Amygdala (tissue), 56 donors: ENCODE measurements at places on chromosomes 1 and 21.

- DNase-seq: no peak
Measured at GRCh38 chr1:43586136-43586731, 55.6 kb downstream of the PTPRF start.

- no peak for DNase-seq
Measured at GRCh38 chr1:205582471-205583291, 49.1 kb downstream of the ELK4 start.

- no peak for DNase-seq
Measured at GRCh38 chr1:21115098-21115760, 61.5 kb downstream of the EIF4G3 start.

- DNase-seq: no peak
Measured at GRCh38 chr1:233609926-233610325, 4.0 kb upstream of the KCNK1 start.

DNA sequence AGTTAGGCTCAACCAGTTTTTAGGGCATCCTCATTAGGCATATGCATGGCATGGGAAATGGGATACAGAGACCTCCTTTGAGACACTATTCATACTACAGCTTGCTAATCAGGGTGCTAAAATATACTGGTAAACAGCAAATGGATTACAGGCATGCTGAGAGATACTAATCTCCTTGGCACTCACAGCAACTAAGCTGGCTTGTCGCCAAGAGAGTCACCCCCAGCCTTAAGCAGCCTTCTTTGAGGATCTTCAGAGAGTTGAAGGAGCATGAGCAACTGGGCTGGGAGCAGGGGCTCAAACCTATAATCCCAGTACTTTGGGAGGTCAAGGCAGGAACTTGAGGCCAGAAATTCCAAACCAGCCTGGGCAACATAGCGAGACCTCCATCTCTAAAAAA lies 120.1 kb upstream of the NR5A2 start:
- DNase-seq: no peak

GRCh38 chr1:182032251-182032650 lies 29.3 kb downstream of the ZNF648 start:
- no peak for DNase-seq

- no peak for DNase-seq
Measured at GRCh38 chr1:155022136-155022926, 11.2 kb downstream of the DCST2 start.

- DNase-seq: no peak
Measured at GRCh38 chr1:183604038-183604808, 14.0 kb upstream of the NCF2 start.

- DNase-seq: no peak
Measured at GRCh38 chr1:30741239-30741894, 16.2 kb downstream of the LAPTM5 start.

DNA sequence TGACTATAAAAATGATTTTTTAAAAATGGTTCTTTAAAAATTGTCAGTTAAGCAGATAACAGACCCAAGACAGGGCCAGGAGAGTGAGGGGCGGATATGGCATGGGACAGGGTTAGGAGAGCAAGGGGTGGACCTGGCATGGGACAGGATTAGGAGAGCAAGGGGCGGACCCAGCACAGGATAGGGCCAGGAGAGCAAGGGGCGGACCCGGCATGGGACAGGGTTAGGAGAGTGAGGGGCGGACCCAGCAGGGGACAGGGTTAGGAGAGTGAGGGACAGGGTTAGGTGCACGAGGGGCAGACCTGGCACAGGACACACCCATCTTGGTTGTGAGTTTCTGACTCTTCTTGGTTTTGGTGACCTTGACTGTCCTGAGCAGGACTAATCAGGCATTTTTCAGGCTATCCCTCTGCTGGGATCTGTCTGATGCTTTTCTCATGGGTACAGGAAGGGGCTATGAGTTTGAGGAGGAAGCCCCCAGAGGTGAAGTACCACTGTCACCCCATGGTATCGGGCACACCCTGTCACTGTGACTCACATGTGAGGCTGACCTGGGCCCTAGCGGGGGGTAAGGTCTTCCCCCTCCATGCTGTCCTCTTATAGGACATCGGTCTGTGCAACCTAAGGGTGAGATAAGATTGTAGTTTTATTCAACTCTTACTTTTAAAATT lies 159.0 kb upstream of the COL6A1 start:
- no peak for DNase-seq

DNA sequence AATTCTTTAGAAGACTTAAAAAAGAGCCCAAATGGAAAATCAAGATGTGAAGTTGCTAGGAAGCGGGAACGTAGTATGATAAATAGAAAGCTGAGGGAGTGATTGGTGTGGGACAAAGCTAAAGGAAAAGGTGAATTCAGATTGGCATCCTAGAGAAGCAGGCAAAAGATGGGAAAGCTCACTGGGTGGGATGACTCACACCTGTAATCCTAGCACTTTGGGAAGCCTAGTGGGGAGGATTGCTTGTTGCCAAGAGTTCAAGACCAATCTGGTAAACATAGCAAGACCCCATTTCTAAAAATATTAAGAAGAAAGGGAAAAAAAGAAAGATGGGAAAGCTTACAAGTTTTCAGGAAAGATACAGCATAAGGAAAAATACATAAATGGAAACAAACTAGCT lies 1.8 kb downstream of the MRPS21 start:
- no peak for DNase-seq

- no peak for DNase-seq
Measured at GRCh38 chr1:228647523-228648444, 87.5 kb upstream of the RHOU start.

- no peak for DNase-seq
Measured at GRCh38 chr1:118978914-118979701, 9.0 kb downstream of the TBX15 start.

- peak; percentile 39 for DNase-seq
Measured at GRCh38 chr1:173478094-173478674, 1.0 kb downstream of the PRDX6 start.

DNA sequence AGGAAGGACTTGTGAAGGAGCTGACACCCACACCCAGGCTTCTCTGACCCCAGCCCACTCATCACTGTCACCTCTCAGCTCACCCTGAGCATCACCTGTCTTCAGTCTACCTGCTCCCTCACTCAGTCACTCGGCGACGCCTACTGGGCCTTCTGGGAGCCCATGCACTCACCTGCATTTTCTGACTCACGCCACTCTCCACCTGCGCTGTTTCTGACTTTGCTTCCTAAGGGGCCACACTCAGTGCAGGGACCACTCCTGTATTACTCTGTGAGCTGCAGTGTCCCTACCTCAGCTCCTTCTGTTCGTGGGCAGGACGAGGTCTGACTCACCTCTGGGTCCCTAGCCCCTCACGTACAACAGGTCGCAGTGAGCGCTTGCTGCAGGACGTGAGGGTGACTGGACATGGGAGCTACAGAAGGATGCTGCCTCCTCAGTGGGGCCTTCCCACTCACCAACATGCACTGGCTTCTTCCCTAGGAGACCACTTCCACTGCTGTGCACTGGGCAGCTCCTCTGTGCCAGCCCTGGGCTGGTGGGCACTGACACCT lies 102.3 kb downstream of the GLIS1 start:
- DNase-seq: no peak

DNA sequence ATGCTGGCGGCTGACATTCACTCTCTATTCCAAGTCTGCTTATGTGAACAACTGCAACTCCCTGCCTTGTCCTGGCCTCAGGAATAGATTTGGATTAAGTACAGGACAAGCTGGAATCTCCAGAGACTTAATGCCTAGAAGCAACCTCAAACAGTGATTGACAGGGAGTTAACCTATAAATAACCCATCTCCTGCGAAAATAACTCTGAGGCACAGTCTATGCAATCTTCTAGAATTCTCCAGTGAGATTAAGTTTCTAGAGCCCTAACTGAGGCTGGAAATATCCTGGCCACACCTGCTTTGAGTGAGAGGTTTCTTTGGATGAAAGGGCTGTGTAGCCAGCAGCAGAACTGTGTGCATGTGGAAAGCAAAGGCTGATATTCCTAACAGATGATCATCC lies 25.3 kb upstream of the ATP1A1 start:
- DNase-seq: no peak

DNA sequence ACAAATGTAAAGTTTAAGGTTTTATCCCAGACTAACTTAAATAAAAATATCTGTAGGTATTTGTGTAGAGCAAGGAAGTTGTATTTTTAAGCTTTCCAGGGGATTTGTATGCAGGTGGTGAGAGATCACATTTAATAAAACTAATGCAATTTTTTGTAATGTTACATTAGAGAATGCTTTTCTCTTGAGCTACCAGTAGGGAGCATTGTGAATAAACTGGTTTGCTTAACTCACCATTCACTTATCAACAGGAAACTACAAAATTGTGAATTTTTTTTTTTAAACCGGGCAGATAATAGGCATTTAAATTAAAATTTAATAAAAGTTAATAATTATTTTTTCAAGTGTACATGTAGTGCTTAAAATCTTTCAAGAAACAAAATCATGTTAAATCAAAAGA lies 78.6 kb downstream of the IVNS1ABP start:
- DNase-seq: no peak

GRCh38 chr1:106222403-106222802 lies 834.1 kb upstream of the PRMT6 start:
- DNase-seq: no peak

GRCh38 chr1:218273762-218274479 lies 11.2 kb upstream of the RRP15 start:
- DNase-seq: no peak

DNA sequence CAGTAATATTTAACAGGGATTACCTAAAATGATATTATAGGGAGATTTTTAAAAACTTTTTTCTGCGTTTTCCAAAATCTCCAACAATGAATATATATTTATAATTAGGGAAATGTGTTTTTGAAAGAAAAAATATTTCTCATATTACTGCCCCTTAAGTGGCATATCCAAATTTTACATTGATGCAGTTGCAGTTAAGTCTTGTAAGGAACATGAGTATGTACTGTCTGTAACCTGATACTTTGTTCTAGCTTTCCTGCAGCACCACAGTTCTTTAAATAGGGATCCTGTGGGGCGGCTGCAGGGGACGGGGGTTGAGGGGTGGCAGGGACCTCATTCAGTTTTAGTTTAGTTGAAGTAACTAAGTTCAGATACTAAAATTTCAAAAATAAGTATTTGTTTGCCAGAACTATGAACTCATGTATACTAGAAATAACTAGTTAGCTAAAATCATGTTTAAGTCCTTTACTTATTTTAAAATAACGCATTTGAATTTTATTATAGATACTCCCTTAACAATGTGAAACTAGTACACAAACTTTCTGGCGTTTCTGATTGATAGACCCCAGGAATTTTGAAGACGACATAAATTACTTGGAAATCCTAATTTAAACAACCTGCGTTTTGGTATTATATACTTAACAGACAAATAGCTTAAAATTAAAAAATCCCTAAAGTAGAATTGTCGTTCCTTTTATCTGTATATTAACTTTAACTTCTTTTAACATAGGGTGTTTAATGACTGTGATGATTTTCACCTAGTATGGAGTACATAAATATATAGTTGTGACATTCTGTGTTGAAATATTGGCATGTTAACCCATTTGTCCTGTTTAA lies 639 bp upstream of the DNAJB4 start:
- DNase-seq: no peak

DNA sequence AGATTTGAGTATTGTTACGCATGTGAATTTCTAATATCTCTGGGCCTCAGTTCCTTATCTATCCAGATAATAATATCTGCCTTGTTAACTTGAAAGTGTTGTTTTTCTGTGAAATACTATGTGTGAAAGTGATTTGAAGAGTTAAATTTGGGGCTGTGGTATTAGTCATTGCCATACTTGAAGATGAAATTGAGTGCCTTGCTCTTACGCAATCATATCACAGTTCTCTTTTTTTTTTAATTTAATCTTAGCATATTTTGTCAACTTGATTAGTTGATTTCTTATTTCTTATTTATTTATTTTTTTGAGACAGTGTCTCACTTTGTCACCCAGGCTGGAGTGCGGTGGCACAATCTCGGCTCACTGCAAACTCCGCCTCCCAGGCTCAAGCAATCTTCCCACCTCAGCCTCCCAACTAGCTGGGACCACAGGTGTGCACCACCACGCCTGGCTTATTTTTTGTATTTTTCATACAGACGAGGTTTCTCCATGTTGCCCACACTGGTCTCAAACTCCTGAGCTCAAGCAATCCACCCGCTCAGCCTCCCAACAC lies 31.0 kb downstream of the AGO4 start:
- DNase-seq: no peak

DNA sequence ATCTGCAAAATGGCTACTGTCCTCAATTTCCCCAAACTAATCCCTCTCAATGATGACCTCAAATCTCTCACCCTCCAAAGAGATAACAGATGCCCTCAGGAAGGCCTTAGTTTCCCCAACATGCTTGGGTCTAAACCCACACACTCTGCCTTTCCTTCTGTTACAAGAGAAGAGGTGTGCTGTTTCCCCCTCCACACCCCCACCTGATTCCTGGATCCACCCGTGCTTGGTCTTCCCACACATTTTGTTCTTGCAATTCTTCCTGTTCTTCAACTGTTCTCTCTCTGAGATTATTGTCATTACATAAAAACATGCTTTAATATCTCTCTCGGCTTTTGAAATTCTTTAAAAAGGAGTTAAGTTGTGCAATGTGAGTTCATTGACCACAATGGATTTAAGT lies 5.7 kb upstream of the CBR3 start:
- no peak for DNase-seq

DNA sequence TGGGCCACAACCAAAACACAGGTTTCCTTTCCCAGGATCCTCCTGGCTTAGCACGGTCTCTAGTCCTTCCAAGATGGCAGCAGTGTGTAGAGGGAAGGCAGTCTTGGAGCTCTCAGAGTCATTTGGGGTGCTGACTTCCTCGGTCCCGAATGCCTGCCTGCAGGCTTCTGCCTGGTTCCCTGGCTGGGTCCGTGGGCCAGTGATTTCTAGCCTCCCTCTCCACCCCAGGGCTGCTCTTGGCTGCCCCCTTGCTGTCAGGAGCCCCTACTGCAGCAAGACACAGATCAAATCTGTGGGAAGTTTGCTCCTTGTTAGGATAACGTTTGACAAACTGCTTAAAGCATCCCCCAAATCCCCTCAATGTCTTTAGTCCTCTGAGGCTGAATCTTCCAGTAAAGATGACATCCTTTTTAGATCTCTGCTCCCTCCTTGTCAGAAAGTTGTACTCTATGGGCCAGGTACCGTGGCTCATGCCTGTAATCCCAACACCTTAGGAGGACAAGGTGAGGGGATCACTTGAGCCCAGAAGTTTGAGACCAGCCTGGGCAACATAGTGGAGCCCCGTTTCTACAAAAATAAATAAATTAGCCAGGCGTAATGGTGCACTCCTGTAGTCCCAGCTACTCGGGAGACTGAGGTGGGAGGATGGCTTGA lies 272.5 kb downstream of the RRAGC start:
- DNase-seq: peak; percentile 36
